ENCODE measurements at places on chromosomes 6 and 20. TPM values are rescaled to one million over a fixed set of nuclear protein-coding genes. Genes with fewer than 3 reads are reported as not detected.

The TBC1D32 gene
- total RNA-seq = 6.7 TPM

The MYMX gene
- not detected for total RNA-seq

The ADGRF5 gene
- total RNA-seq = not detected

The MYLK2 gene
- 0.21 TPM for total RNA-seq

The ISM1 gene
- 3.4 TPM for total RNA-seq

The BEND3 gene
- total RNA-seq = 9.3 TPM

The NANP gene
- total RNA-seq = 10.9 TPM

The OLIG3 gene
- total RNA-seq = 0.10 TPM

The ECT2L gene
- not detected for total RNA-seq

The IPCEF1 gene
- 14.2 TPM for total RNA-seq

The EMILIN3 gene
- total RNA-seq = not detected

The ZNF831 gene
- total RNA-seq = 6.5 TPM

The LPIN3 gene
- 1.8 TPM for total RNA-seq

The C20orf96 gene
- 7.8 TPM for total RNA-seq

The KHDC1L gene
- total RNA-seq = not detected

The LY6G6F gene
- not detected for total RNA-seq

The WFDC10A gene
- total RNA-seq = not detected

The DUSP15 gene
- not detected for total RNA-seq

The CST7 gene
- 41.5 TPM for total RNA-seq

The ADAM33 gene
- not detected for total RNA-seq

The SLC17A9 gene
- 52.1 TPM for total RNA-seq

The CAGE1 gene
- 0.10 TPM for total RNA-seq

The TFAP2C gene
- not detected for total RNA-seq

The NFS1 gene
- 37.2 TPM for total RNA-seq

The FABP7 gene
- not detected for total RNA-seq

The CST2 gene
- total RNA-seq = not detected

The ANKEF1 gene
- 3.5 TPM for total RNA-seq

Data from activated naive CD8-positive, alpha-beta T cell treated with anti-CD3 and anti-CD28 coated beads for 36 hours (primary cell).